ENCODE measurements at places on chromosomes 11 and 22. TPM values are rescaled to one million over a fixed set of nuclear protein-coding genes. Genes with fewer than 3 reads are reported as not detected.

- DNase-seq = no peak
Observed at GRCh38 chr22:28279888-28280287, 360.8 kb upstream of the PITPNB start.

GRCh38 chr11:74559110-74559933, 33.1 kb upstream of the POLD3 start:
- DNase-seq = no peak

CRKL gene
- 37.5 TPM for total RNA-seq

- no peak for DNase-seq
Observed at GRCh38 chr11:118819334-118820024, 28.5 kb upstream of the DDX6 start.

DNA sequence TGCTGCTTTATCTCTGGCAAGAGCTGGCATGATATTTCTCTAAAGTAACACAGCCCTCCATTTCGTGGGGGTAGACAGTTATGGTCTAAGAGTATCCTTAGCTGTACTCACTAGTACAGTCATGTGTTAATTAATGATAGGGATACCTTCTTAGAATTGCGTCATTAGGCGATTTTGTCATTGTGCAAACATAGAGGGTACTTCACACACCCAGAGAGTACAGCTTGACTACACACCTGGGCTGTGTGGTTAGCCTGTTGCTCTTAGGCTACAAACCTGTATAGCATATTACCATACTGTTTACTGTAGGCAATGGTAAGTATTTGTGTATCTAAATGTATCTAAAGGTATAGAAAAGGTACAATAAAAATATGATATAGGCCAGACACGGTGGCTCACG, 17.0 kb downstream of the XRCC6 start:
- DNase-seq = no peak

Data from posterior vena cava (tissue), 2 donors.